ENCODE measurements at places on chromosomes 3 and 15. TPM values are rescaled to one million over a fixed set of nuclear protein-coding genes. Genes with fewer than 3 reads are reported as not detected.
A peak's percentile ranks its signal among the peaks of the same experiment; 100 is the strongest.

DNA sequence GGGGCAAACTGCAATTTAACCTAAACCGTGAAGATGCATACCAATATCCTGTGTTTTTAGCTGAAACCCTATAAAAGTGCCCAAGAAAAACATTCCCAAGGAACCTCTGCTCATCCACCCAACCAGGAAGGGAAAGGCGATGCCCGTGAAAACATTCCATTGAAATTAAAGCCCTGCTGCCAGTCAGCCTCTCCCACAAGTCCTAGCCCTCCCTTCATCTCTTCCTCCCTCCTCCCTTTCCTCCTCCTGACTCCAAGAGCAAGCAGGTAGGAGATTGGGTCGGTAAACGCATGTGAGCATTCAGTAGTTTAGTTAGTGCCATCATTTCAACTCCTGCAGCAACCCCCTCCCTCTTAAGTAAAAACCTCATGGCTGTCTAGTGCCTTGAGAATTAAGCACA is 27.7 kb downstream of the HES1 start:
- peaks cover 66% of the 10 kb centered on the region for H3K4me1 ChIP-seq
- DNase-seq = no peak
- no peak overlapping the region for H3K4me3 ChIP-seq
- H3K27ac ChIP-seq = no peak overlapping the region
- H3K27me3 ChIP-seq = no peaks in the 10 kb centered on the region

GRCh38 chr3:57557085-57557537 is 1.0 kb downstream of the PDE12 start:
- peaks cover 18% of the 10 kb centered on the region for H3K4me1 ChIP-seq
- peak overlapping the region; percentile 41 for H3K27ac ChIP-seq
- H3K36me3 ChIP-seq = peaks cover 15% of the 10 kb centered on the region
- H3K27me3 ChIP-seq = peaks cover 10% of the 10 kb centered on the region

- H3K4me3 ChIP-seq = no peak overlapping the region
- DNase-seq = no peak
- H3K27ac ChIP-seq = no peak overlapping the region
- no peaks in the 10 kb centered on the region for H3K36me3 ChIP-seq
Measured at GRCh38 chr3:14861031-14861430, 42.3 kb downstream of the FGD5 start.

DNA sequence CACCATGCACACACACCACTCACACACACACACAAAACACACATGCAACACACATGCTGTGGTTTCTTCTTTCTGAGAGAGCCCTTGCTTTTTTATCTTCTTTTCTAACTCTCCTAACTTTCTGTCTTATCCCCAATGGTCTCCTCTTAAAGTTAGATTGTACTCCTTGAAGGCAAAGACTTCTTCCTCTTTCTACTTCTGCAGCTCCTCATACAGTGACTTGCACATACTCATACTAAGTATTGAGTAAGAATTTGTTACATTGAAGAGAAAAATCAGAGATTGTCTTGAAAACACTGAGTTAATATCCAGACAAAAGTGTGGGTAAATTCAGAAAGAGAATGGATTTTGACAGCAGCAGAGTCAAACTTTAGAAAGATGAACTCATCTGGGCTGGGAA is 64.4 kb downstream of the GTPBP8 start:
- no peak overlapping the region for H3K4me3 ChIP-seq
- H3K27me3 ChIP-seq = no peaks in the 10 kb centered on the region
- 0 out of 2 replicates have a peak, but pooled peaks cover 3% of the 10 kb centered on the region for H3K4me1 ChIP-seq
- H3K27ac ChIP-seq = no peak overlapping the region

- peak; percentile 50 for DNase-seq
- no peak overlapping the region for H3K4me3 ChIP-seq
- peaks cover 27% of the 10 kb centered on the region for H3K4me1 ChIP-seq
- H3K27ac ChIP-seq = no peak overlapping the region
- 0 out of 2 replicates have a peak, but pooled peaks cover 2% of the 10 kb centered on the region for H3K36me3 ChIP-seq
Measured at GRCh38 chr3:187318819-187319616, 27.5 kb upstream of the MASP1 start.

GRCh38 chr15:75721923-75722870 is 9.5 kb upstream of the CSPG4 start:
- no peaks in the 10 kb centered on the region for H3K36me3 ChIP-seq
- H3K4me1 ChIP-seq = no peaks in the 10 kb centered on the region
- no peak overlapping the region for H3K4me3 ChIP-seq
- no peak overlapping the region for H3K27ac ChIP-seq
- no peak for DNase-seq
- peaks cover 44% of the 10 kb centered on the region for H3K27me3 ChIP-seq

- H3K36me3 ChIP-seq = no peaks in the 10 kb centered on the region
- H3K4me1 ChIP-seq = no peaks in the 10 kb centered on the region
- DNase-seq = no peak
- H3K4me3 ChIP-seq = no peak overlapping the region
- no peaks in the 10 kb centered on the region for H3K27me3 ChIP-seq
- H3K27ac ChIP-seq = no peak overlapping the region
Measured at GRCh38 chr3:159007331-159007730, 205.5 kb downstream of the MFSD1 start.

DNA sequence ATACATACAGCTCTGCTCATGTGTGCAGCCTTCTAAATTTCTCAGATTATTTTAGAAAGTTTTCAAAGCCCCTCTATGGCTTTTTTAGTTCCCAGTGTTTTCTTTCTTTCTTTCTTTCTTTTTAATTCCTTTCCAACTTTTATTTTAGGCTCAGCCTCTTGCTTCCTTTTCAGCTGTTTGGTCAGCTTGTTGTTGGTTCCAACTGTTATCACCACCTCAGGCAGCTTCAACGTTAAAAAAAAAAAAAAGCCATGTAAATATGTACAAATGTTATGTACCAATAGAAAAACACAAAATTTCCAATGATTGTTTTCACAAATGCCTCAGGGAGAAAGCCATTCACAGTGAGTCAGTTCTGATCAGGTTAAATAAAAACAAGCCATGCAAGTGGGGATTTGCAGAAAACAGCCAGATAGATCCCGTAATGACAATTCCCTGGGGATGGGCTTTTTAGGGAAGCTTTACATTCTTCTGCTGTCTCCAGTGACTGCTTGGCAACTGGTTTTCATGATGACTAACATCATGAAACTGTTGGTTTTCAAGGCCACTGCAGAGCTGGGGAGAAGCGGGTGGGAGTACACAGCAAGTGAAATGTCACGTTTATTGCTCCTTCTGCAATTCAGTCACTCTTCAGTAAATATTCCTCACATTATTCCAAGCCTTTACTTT is 908.4 kb downstream of the EPHA3 start:
- no peaks in the 10 kb centered on the region for H3K27me3 ChIP-seq
- no peak overlapping the region for H3K4me3 ChIP-seq
- H3K36me3 ChIP-seq = no peaks in the 10 kb centered on the region
- no peak for DNase-seq

- H3K27me3 ChIP-seq = no peaks in the 10 kb centered on the region
- H3K4me1 ChIP-seq = peaks cover 5% of the 10 kb centered on the region
- H3K36me3 ChIP-seq = no peaks in the 10 kb centered on the region
- H3K27ac ChIP-seq = no peak overlapping the region
- DNase-seq = peak; percentile 67
Measured at GRCh38 chr15:43204016-43204901, 16.6 kb downstream of the EPB42 start.

DNA sequence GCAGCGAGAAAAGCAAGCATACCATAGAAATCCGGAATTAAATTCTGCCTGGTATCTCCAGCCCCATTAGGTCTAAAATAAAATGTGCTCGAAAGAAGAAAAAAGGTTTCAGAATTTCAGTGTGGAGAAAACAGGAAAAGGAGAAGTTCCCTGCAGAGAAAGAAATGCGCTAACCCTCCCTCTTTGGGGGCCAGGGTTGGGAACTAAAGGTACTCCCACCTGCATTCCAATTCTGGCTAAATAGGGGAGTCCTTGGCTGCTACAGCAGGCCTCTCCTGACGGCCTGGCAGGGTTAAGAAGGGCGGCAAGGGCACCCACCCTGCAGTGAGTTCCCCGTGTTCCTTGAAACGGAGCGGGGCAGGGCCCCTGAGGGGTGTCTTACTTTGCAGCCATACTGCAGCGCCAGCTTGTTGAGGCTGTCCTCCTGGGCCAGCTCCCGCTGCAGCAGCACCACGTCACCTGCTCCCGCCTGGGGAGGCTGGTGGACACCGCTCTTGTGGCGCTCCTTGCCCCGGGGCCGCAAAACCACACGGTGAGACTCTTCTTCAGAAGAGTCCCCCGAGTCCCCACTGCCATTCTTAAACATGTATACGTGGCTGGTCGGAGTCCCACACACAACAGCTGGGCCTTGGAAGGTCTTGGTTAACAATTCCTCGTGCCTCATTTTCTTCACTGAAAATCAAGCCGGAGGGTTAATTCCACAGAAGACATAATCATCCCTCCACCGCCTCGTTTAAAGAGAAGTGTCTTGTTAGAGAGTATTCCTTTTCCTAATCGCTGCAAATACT is 1.7 kb downstream of the LYSMD4 start:
- H3K36me3 ChIP-seq = peaks cover 3% of the 10 kb centered on the region
- peak overlapping the region; percentile 92 for H3K27ac ChIP-seq
- peaks cover 7% of the 10 kb centered on the region for H3K27me3 ChIP-seq
- DNase-seq = peak; percentile 43
- peaks cover 35% of the 10 kb centered on the region for H3K4me1 ChIP-seq

GRCh38 chr3:12456441-12456840 is 27.8 kb upstream of the TSEN2 start:
- no peaks in the 10 kb centered on the region for H3K27me3 ChIP-seq
- peak; percentile 5 for DNase-seq
- no peak overlapping the region for H3K4me3 ChIP-seq
- H3K4me1 ChIP-seq = no peaks in the 10 kb centered on the region
- no peak overlapping the region for H3K27ac ChIP-seq

- H3K4me3 ChIP-seq = no peak overlapping the region
- no peak overlapping the region for H3K27ac ChIP-seq
- H3K4me1 ChIP-seq = peaks cover 14% of the 10 kb centered on the region
- H3K36me3 ChIP-seq = no peaks in the 10 kb centered on the region
Measured at GRCh38 chr3:170508839-170509238, 77.0 kb downstream of the SLC7A14 start.

DNA sequence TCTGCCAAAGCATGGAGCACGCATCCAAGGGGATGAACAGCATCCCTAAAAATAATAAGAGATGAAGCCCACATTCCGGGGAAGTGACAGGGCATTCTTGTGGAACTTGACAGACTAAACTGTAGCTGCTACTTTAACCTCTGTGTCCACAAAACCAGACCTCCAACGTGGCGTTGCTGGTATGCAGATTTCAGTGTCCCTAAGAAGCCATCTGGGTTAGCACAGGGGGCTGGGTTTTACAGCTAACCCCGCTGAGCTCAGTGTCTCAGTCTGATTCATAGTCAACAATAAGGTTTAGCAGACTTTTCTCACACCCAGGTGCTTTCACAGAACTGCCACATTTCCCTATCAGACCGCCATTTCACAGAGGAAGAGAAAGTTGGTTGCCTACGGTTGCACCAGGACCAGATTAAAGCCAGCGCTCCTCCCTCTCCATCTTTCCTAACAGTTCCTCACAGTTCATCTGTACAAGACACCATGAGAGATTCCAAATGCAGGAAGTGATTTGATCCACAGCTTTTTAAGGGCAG is 61.6 kb upstream of the CTDSPL start:
- H3K27me3 ChIP-seq = peaks cover 3% of the 10 kb centered on the region
- H3K4me3 ChIP-seq = no peak overlapping the region
- no peak overlapping the region for H3K27ac ChIP-seq

- no peak for DNase-seq
- peaks cover 4% of the 10 kb centered on the region for H3K36me3 ChIP-seq
- peaks cover 43% of the 10 kb centered on the region for H3K4me1 ChIP-seq
- peak overlapping the region; percentile 97 for H3K27ac ChIP-seq
Measured at GRCh38 chr3:150407808-150408220, 284 bp upstream of the TSC22D2 start.

- peaks cover 10% of the 10 kb centered on the region for H3K4me1 ChIP-seq
- H3K36me3 ChIP-seq = no peaks in the 10 kb centered on the region
- H3K4me3 ChIP-seq = no peak overlapping the region
- DNase-seq = no peak
- no peaks in the 10 kb centered on the region for H3K27me3 ChIP-seq
- no peak overlapping the region for H3K27ac ChIP-seq
Measured at GRCh38 chr3:194711286-194711685, 25.6 kb downstream of the FAM43A start.

DNA sequence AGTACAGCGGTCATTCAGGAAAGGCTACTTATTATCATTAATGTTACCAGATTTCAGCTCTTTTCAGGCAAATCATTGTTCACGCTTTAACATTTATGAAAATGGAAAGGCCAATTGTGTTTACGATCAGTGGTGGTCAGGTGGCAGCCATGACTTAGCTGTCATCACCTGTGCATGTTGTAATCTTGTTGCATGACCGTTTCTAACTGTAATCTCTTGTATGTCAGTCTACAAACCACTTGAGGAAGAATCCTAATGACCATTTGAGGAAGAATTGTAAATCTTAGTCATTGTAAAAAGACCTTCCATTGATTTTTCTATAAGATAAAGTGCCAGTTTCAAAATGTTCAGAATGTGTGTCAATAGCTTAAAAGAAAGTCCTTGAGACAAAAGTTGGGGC is 100.4 kb downstream of the SERPINI1 start:
- no peaks in the 10 kb centered on the region for H3K4me1 ChIP-seq
- no peaks in the 10 kb centered on the region for H3K36me3 ChIP-seq
- no peak for DNase-seq
- no peak overlapping the region for H3K27ac ChIP-seq
- no peak overlapping the region for H3K4me3 ChIP-seq

GRCh38 chr15:98850961-98851572 is 156.5 kb downstream of the PGPEP1L start:
- peaks cover 81% of the 10 kb centered on the region for H3K4me1 ChIP-seq
- no peaks in the 10 kb centered on the region for H3K36me3 ChIP-seq
- no peaks in the 10 kb centered on the region for H3K27me3 ChIP-seq
- peak; percentile 79 for DNase-seq
- H3K4me3 ChIP-seq = peak overlapping the region; percentile 95

The CCR9 gene
- not detected for total RNA-seq

The MLF1 gene
- total RNA-seq = 31.9 TPM

The WNT7A gene
- 0.07 TPM for total RNA-seq

The ZNF619 gene
- total RNA-seq = 7.2 TPM

The USP13 gene
- total RNA-seq = 27.2 TPM
